Anterior cingulate cortex (tissue), 58 donors: ENCODE measurements at places on chromosomes 16 and 17.

GRCh38 chr17:28333083-28333746 is 2.1 kb downstream of the IFT20 start:
- no peak for DNase-seq

GRCh38 chr16:729768-730665 is 3.1 kb downstream of the HAGHL start:
- DNase-seq = no peak

GRCh38 chr17:34883106-34884000 is 77.9 kb downstream of the CCT6B start:
- DNase-seq = no peak

DNA sequence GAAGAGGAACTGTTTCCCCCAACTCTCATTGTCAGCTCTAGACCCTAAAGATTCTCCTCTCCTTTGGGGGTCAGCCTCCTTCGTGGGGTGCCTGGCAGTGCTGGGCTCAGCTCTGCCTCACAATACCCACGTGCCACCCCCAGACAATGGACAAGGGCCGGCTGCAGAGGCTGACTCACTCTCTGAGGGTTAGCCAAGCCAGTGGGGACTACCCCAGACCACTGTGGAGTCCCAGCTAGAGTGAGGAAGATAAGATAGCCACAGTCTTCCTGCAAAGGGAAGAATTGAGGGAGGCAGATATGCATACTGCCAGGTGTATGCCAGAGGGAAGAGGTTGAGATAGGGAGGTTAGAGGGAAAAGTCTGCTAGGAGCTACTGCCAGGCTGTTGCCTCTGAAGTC is 13.5 kb upstream of the MTMR4 start:
- DNase-seq = peak; percentile 72

- no peak for DNase-seq
These were observed 16.9 kb downstream of the HASPIN start for GRCh38 chr17:3740611-3741073.

DNA sequence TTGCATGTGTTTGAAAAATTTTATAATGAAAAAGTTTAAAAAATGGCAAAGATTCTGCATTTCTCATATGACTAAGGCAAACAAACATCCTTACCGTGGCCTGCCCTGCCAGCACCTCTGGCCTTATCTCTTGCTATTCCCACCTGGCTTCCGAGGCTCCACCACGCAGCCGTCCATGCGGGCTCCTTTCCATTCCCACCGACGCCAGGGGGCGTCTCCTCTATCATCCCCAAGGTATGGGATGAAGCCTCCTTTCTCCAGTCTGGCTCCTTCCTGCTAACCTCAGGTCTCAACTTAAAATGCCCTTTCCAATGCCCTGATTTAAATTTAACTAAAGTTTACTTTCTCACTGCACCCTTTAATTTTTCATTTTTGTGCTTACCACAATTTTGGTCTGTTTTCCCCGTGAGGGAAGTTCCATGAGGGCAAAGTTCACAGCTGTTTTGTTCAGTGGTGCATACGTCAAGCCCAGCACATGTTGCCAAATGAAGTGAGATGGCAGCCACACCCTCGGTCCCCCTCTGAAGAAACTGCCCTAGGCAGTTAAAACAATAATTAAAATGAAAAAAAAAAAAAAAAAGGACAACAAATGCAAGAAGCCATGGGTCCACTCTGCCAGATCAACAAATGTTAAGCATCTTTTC is 13.3 kb upstream of the SDK2 start:
- peak; percentile 15 for DNase-seq

- DNase-seq = no peak
These were observed 27.5 kb downstream of the CEP295NL start for GRCh38 chr17:78875363-78876093.

DNA sequence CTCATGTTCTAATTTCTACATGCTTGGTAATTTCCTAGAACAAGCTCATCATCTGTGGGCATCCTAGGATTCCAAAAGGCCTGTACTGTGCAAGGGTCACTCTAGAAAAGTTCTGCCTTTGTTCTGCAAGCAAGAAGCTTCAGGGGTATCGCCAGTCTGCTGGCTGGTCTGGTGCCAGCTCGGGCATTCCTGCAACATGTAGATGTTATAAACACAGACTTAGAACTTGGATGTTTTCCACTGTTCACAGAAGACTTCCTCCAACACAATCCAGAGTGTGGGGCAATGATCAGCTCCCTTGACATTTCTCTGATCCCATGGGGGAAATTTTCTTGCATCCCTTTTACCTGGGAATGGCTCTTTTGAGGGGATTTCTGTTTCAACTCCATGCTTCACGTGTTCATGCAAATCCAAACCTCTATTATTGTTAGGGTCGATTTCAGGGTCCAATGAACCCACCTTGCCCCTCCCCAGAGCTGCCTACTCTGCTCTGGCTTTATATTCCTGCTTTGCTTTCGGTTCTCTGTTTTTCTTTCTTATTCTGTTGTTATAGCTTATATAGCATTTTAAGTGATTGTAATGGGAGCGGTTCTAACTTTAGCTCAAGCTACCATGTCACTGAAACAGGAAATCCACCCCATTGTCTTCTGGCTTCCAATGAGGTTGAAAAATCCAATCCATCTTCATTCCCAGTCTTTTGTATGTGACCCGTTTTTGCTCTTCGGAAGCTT is 25.3 kb downstream of the UBE2O start:
- no peak for DNase-seq

DNA sequence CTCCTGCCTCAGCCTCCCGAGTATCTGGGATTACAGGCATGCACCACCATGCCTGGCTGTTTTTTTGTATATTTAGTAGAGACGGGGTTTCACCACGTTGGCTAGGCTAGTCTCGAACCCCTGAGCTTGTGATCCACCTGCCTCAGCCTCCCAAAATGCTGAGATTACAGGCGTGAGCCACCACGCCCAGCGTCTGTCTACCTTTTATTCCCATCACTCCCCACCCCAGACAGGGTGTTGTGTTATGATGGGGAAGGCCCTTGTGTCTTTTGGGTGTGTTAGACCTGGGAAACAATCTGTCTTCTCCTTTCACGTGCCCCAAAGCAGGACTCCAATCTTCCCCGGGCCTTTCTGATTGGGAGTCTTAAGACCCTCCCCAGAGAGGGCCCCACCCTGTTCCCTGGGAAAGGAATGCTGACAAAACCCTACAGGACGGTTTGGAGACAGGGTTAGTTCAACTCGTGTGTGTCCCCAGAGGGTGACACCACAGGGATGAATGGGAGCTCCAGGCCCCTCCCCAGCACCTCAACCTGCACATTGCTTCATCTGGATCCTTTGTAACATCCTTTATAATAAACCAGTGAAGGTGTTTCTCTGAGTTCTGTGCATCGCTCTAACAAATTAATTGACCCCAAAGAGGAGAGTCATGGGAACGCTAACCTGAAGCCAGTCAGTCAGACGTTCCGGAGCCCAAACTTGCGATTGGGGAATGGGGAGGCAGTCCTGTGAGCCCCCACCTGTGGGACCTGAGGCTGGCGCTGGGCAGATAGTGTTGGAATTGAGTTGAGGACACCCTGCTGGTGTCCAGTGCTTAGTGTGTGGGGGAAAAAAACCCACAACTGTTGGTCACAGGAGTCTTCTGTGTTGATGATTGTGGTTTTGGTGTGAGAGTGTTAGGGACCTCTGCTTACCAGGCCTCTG is 3.2 kb upstream of the ELOB start:
- DNase-seq = no peak

- DNase-seq = no peak
These were observed 17.0 kb downstream of the PIMREG start for GRCh38 chr17:6461246-6461645.

- DNase-seq = no peak
These were observed 5.4 kb downstream of the ITGAE start for GRCh38 chr17:3795390-3796102.

DNA sequence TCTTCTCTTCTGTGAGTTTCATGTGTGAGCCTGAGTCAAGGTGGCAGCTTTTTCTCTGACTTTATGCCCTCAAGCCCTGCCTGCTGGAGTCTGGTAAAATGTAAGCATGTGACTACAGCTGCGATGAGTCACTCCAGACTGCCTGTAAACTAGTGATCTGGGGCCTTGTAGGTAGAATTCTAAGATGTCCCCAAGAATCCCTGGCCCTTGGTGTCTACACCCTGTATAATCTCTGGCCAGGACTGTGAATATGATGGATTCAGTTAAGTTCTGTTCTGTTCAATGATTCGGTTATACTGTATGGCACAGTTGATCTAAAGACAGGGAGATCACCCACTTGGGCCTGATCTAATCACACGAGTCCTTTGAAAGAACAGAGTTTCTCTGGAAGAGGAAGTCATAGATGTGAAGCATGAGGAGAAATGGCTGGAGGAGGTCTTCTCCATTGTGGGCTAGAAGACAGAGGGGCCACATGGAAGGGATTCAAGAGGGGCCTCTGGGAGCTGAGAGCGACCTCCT is 29.8 kb downstream of the PRSS54 start:
- no peak for DNase-seq

GRCh38 chr16:47142486-47142820 is 1.3 kb downstream of the NETO2 start:
- DNase-seq = no peak

DNA sequence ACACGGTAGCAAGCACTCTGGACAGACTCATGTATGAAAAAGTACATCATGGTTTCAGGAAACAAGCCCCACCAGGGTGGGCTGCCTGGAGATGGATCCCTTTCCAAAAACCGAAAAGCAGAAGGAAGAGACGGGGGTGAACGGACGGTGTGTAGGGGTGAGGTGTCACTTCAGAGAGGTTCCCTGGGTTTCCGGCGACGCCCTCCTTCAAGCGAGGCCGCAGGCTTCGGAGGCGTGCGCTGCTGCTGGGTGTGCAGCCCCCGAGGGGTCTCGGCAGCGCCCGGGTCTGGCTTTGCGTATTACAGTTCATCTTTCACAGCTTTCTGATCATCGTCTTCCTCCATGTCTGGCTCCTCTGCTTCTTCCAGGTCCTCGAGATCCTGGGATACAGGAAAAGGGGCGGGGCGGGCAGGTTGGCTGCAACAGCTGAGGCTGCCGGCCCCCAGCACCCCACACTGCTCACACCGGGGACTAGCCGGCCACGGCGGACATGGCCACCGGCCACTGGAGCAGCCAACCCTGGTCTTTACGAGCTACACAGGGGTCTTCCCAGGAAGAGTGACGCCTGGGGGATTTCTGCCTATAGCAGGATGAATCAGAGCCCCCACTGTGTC is 9.0 kb upstream of the PPP1R27 start:
- DNase-seq = no peak

DNA sequence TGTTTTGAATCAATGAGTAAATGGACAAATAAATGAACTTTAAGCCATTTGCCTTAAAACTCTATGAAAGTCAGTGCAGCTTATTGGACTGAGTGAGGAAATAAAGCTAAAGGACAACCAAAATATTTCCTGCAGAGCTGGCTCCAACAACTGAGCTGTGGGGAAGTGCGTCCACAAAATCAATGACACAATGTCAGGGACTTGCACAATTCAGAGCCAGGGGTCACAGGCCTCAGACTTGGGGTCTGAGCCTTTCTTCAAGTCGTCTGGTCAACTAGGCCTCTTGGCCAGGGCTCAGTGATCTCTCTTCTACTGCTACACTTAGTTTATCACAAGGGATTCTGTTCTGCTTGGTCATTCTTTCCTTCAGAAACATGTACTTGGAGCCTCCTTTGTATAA is 26.2 kb upstream of the RHBDL3 start:
- no peak for DNase-seq

GRCh38 chr17:66401364-66401763 is 99.0 kb downstream of the PRKCA start:
- no peak for DNase-seq

DNA sequence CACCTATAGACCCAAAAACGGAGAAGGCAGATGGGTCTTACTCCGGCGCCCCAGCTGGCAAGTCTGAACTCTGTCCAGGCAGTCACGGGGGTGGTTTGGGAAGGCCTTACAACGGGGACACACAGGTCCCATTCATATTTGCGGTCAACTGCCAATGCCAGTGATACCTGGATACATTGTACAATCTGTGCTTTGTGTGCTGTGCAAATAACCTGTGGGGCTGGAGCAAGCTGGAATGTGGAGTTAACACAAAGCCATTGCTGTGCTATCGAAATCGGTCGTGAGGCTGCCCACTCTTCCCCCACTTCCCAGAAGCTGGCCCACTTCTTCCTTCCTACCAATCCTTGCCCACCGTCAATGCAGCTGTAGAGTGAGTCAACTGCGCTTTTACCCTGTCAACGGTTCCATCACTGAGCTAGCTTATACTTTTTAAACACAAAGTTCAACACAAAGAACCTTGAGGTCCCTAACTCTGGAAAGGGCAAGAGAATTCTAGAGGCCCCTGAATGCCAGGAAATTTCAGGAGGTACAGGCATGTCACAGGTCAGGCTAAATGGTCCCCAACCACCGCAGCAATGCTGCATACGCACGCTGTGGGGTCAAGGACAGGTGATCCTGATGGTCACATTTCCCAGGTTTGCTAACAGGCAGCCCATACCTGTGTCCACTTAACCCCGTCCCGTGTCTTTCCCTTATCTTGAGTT is 122.8 kb downstream of the ZFHX3 start:
- DNase-seq = no peak

GRCh38 chr16:54772400-54772799 is 158.3 kb upstream of the IRX5 start:
- no peak for DNase-seq
